ENCODE measurements at places on chromosomes 4 and X. TPM values are rescaled to one million over a fixed set of nuclear protein-coding genes. Genes with fewer than 3 reads are reported as not detected.

DNA sequence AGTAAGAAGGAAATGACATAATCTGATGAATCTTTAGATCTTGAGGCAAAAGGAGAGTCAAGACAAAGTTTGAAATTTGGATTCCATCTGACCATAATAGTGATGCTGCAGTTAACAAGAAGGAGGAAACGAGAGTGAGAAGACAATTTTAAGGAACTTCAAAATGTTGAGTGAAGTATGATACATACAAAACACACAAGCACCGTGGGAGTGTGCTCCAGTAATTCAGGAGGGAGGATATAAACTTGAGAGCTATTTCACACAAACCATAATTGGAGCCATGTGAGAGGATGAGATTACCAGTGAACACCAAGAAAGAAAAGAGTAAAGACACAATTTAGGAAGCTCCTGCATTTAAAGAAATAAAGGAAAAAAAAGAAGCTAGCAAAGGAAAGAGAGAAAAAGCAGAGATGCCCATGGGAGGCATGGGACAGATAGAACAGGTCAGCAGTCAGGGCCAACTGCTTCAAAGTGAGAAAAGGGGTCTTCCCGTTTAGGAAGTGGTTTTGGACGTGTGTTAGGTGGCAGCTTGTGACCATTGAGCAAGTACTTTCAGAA lies 150.7 kb upstream of the SLC7A11 start:
- DNase-seq: no peak

GRCh38 chr4:16757080-16757521 lies 141.3 kb downstream of the LDB2 start:
- DNase-seq: no peak

Gene IQSEC2
- total RNA-seq: 15.4 TPM

Gene SPANXC
- total RNA-seq: not detected

DNA sequence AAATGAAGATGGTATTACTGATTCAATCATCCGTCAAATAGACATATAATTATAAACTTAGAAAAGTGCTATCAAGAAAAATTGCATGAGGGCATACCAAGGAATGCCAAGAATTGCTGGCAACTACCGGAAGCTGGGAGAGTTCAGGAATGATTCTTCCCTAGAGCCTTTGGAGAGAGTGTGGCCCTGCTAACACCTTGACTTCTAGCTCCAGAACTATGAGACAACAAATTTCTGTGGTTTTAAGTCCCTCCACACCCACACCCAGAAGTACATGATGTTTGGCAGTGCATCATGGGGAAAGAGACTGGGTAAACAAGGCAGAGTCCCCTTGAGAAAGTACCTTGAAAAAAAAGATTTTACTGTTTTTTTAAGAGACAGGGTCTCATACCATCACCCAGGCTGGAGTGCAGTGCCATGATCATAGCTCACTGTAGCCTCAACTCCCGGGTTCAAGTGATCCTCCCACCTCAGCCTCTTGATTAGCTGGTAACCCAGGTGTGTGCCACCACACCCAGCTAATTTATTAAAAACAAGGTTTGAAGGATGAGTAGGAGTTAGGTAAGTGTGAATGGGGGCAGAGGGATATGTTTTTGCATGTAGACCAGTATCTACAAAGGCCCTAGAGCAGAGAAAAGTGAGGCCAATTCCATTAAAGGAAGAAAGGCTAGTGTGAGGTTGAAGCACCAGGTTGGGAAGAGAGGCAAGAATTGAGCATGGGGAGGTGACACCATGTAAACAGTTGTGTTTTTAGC lies 53.1 kb downstream of the GSX2 start:
- no peak for DNase-seq

Gene SLC39A8
- total RNA-seq: 22.7 TPM

- no peak for DNase-seq
These were observed 98.7 kb downstream of the KLHL34 start for GRCh38 chrX:21559417-21559816.

Gene NUDT11
- total RNA-seq: 0.58 TPM

Gene DAPP1
- 4.9 TPM for total RNA-seq

DNA sequence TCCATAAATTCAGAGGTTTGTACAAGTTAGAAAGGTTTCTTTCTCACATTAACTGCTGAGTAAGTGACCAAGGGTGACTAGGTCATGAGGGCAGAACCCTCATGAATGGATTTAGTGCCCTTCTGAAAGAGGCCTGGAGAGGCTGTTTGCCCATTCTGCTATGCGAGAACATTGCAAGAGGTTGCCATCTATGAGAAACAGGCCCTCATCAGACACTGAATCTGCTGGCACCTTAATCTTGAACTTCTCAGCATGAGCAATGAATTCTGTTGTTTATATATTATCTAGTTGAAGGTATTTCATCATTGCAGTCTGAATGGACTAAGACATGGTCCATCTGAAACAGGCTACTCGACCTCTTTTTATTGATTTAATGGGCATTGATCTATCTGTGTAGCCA lies 96.2 kb upstream of the GPRIN3 start:
- no peak for DNase-seq

DNA sequence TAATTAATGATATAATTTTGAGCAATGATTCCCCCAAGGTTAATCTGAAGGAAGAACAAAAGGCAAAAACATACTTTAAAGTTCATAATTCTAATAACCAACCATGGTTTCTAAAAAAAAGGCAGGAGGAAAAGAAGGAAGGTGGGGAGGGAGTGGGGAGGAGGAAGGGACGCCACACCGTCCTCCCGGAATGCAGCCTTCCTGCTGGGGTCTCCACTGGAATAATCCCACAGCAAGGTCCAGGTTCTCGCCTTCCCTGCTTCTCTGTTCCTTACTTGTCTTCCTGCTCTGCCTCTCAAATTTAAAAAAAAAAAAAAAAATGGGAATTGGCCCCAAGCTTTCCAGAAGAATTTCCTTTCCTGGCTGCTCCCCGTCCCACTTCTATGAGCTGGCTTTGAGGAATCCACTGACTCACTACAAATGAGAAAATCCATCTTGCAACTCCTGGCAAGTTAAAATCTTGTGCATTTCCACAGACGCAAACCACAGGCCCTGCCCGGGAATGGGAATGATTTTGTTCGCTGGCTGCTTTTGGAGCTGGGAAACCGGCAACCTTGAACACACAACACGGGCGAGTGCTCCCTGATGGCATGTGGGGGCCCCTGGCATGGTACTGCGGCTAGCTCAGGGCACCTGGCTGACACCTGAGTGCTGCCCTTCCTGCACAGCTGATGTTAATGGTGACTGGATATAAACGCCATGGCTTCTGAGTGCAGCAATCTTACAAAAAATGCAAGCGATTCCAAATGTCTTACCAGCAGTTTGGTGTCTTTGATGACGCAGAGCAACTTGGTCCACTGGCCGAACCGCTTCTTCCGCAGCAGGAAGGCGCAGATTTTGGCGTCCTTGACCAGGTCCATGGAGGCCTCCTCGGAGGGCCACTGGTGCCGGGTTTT lies 97.0 kb downstream of the AFAP1 start:
- DNase-seq: peak; percentile 80

DNA sequence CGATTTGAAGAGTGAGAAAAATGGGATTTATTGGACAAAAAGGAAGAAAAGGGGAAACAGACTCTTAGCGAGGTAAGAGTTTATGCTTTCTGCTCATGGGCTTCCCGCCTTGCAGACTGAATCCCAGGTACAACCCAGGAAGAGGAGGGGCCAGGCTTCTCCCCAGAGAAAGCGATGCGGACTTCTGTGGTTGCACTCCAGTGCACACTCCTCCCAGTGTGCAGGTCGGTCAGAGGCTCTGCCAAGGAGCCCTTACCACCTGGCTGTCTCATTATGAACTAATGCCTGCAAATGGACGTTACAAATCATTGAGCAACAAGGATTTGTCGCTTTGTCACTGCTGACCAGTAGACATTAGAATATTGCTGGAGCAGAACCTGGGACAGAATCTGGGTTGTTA lies 39.9 kb upstream of the GLRA2 start:
- DNase-seq: no peak

- no peak for DNase-seq
These were observed 27.1 kb downstream of the PDLIM3 start for GRCh38 chr4:185508181-185508580.

GRCh38 chrX:10121787-10122186 lies 35.0 kb upstream of the CLCN4 start:
- DNase-seq: no peak

DNA sequence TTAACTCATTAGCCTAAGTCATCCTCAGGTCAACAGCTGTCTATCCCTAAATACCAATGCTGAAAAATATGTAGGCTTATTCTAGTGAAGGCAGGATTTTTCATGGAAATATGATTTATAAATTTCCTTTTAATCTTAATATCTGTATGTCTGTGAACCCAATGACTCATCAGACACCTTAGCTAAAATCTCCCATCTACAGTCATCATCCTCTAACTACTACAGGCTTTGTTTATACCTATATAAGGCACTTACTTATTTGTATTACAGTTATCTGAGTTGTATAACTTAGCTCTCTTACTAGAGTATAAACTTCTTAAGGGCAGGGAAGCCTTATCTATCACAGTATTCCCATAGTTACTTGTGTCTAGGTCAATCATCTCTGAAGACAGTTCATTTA lies 24.2 kb downstream of the AMMECR1 start:
- no peak for DNase-seq

Gene CCDC160
- total RNA-seq: not detected

Gene IL15
- 5.1 TPM for total RNA-seq

Gene LIMCH1
- total RNA-seq: 113 TPM

Gene EDA2R
- total RNA-seq: 1.2 TPM

DNA sequence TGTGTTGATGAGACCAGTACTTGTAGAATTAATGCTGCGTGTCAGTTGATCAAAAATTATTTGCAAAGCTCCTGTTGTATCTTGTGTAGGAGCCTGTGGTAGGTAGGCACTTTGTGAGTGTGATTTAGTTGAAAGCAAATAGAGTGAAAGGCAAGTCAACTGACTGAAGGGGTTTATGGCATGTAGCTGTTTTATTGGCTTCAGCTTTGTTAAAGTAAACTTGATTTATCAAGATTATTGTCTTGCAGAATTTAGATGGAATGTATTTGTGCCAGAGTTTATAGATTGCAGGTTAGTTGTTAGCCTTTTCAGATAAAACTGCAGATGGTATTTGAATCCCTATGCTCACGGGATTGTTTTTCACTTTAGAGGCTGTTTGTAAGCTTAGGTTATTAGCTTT lies 128.0 kb downstream of the FRAS1 start:
- no peak for DNase-seq

DNA sequence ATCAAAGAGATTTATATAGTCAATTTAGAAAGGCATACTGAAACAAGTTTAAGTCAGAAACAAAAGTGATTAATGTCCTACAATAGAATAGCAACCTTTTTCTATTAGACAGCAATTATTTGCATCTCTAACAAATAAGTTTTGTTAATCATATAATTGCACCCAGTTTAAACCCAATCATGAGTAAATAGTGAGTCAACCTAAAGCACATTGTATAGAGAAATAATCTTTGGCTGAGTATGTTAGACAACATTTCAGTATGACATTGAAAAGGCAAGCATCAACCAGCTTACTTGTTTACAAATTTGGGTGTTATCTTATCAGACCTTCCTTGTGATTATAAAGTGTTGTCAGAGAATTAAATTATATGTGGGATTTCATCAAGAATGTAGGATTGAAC lies 209.5 kb downstream of the IL15 start:
- DNase-seq: no peak

DNA sequence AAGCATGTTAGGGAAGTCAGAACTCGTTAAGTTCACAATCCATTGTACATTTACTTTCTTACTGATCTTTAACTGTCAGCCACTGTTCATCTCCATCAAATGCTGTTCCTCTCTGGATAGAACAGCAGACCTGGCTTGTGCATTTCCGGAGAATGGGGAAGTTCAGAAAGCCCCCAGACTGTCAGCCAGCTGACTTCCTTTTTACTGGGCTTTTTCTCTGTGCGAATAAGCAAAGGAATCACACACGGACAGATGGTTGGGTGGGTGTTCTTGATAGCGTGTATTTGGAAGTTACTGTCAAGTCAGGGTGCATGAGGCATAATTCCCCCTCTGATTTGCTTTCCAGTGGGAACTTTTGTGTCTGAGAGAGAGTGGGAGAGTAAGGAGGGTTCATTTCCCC lies 56.8 kb downstream of the TSPAN7 start:
- no peak for DNase-seq

Gene MAOA
- total RNA-seq: 232 TPM
